ENCODE measurements at places on chromosomes 2 and 18. TPM values are rescaled to one million over a fixed set of nuclear protein-coding genes. Genes with fewer than 3 reads are reported as not detected.

GRCh38 chr2:8193146-8193545 lies 488.7 kb upstream of the ID2 start:
- no peaks in the 10 kb centered on the region for H3K4me1 ChIP-seq
- H3K4me3 ChIP-seq: no peak overlapping the region
- DNase-seq: no peak
- H3K36me3 ChIP-seq: no peaks in the 10 kb centered on the region
- H3K27ac ChIP-seq: no peak overlapping the region

- DNase-seq: no peak
- H3K27ac ChIP-seq: no peak overlapping the region
- no peak overlapping the region for H3K4me3 ChIP-seq
- no peaks in the 10 kb centered on the region for H3K4me1 ChIP-seq
Observed at GRCh38 chr2:49259926-49260325, 105.6 kb upstream of the FSHR start.

DNA sequence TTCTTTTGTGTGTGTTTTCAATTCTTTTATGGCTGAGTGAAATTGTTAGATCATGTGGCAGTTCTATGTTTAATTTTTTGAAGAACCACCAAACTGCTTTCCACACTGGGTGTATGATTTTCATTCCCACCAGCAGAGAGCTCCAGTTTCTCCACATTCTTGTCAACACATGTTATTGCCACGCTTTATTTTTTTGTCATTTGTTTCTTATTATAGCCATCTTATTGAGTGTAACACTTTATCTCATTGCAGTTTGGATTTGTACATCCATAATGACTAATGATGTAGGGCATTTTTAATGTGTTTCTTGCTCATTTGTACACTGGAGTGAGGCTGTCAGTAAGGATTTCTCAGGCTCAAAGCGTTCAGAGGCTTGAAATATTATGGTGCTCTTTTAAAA lies 184.2 kb downstream of the PIEZO2 start:
- DNase-seq: no peak
- no peak overlapping the region for H3K4me3 ChIP-seq
- H3K27me3 ChIP-seq: no peaks in the 10 kb centered on the region
- no peaks in the 10 kb centered on the region for H3K36me3 ChIP-seq
- H3K4me1 ChIP-seq: no peaks in the 10 kb centered on the region

- H3K27me3 ChIP-seq: no peaks in the 10 kb centered on the region
- H3K4me1 ChIP-seq: no peaks in the 10 kb centered on the region
- DNase-seq: no peak
- no peak overlapping the region for H3K4me3 ChIP-seq
- no peaks in the 10 kb centered on the region for H3K36me3 ChIP-seq
Observed at GRCh38 chr2:187453078-187453641, 5.1 kb upstream of the CALCRL start.

GRCh38 chr2:19810148-19810547 lies 91.6 kb downstream of the TTC32 start:
- H3K27ac ChIP-seq: no peak overlapping the region
- no peaks in the 10 kb centered on the region for H3K36me3 ChIP-seq
- H3K4me3 ChIP-seq: no peak overlapping the region
- DNase-seq: no peak

DNA sequence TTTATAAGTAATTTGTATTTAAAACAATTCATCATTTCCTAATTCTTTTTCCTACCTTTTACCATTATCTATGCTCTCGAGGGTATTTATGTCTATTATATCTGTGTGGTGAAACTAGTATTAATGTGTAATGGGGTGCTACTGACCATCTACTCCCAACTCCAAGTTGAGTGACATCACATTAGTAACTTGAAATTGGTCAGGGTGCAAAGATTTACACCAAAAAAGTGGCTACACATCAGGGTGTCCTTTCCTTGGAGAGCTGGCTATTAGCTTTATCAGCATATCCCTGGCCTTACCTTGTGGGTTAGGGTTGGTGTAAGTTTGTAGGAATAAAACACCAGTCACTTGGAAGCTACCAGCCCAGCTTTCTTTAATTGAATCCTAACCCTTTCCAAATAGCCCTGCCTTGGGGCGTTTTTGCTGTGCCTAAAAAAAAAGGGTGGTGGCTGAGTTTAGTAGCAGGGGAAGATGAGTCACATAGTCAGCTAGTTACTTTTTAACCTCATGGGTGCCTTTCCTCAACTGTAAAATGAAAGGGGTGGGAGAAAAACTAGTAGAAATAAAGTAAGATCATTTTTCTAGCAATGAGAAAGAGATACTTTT lies 14.0 kb downstream of the ANXA4 start:
- H3K27me3 ChIP-seq: no peaks in the 10 kb centered on the region
- peaks cover 17% of the 10 kb centered on the region for H3K4me1 ChIP-seq
- DNase-seq: peak; percentile 17
- H3K4me3 ChIP-seq: no peak overlapping the region

DNA sequence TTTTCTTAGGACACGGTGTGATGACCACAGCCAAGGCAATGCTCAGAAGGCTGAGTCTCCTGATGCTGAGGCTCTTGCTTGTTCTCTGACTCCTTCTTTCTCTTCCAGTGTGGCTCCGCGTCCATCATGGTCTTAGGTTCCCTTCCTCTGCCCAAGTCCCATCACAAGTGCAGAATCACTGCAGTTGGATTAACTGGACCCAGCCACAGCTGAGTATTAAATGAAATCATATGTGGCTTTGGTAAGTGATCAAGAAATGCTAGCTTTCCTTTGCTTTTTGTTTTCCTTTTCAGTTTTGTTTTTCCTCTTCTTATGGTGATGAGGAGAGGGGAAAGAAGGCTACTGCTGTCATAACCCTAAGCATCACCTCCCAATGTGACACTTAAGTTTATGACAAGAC lies 375.8 kb downstream of the INSIG2 start:
- no peak for DNase-seq
- no peaks in the 10 kb centered on the region for H3K36me3 ChIP-seq
- H3K27ac ChIP-seq: no peak overlapping the region
- H3K4me1 ChIP-seq: no peaks in the 10 kb centered on the region

GRCh38 chr2:26465981-26466471 lies 11.9 kb downstream of the OTOF start:
- H3K4me3 ChIP-seq: no peak overlapping the region
- H3K4me1 ChIP-seq: no peaks in the 10 kb centered on the region
- no peaks in the 10 kb centered on the region for H3K27me3 ChIP-seq
- no peak overlapping the region for H3K27ac ChIP-seq
- no peak for DNase-seq

- H3K4me3 ChIP-seq: no peak overlapping the region
- peaks cover 6% of the 10 kb centered on the region for H3K4me1 ChIP-seq
- no peaks in the 10 kb centered on the region for H3K27me3 ChIP-seq
- no peaks in the 10 kb centered on the region for H3K36me3 ChIP-seq
- no peak for DNase-seq
Observed at GRCh38 chr2:206804326-206804725, 38.9 kb downstream of the FASTKD2 start.

The PJVK gene
- 2.3 TPM for total RNA-seq

The PGAP1 gene
- 25.5 TPM for total RNA-seq

The DUSP2 gene
- 539 TPM for total RNA-seq
